ENCODE measurements at places on chromosomes 7 and 10. TPM values are rescaled to one million over a fixed set of nuclear protein-coding genes. Genes with fewer than 3 reads are reported as not detected.

ENTPD1 gene
- 0.17 TPM for total RNA-seq

SKAP2 gene
- 19.8 TPM for total RNA-seq

- DNase-seq: no peak
Observed at GRCh38 chr10:118204292-118204943, 137.7 kb downstream of the FAM204A start.

GRCh38 chr10:73646598-73647041, 5.3 kb upstream of the MYOZ1 start:
- DNase-seq: no peak

GRCh38 chr7:44308596-44309270, 16.7 kb downstream of the CAMK2B start:
- DNase-seq: no peak

DNA sequence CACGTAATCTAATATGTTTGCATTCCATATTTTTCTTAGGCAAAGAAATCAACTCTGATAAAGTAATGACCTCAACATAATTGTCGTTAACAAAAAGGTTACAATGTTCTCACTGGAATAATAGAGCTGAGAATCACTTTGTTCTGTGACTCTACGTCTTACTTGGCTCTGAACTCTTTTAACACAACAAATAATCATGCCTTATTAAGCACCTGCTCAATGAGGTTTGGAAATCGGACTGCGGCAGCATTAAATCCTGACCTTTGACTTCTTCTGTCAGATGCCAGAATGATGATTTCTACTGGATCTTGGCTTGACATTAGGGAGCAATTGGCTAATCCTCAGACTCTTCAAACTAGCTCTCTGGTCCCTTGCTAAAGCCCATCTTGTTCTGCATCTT, 233.6 kb downstream of the SEMA3D start:
- DNase-seq: no peak

UCMA gene
- not detected for total RNA-seq

CDK1 gene
- total RNA-seq: 49.3 TPM

GRCh38 chr10:111298031-111298430, 221.2 kb downstream of the ADRA2A start:
- no peak for DNase-seq

ENO4 gene
- not detected for total RNA-seq

DNA sequence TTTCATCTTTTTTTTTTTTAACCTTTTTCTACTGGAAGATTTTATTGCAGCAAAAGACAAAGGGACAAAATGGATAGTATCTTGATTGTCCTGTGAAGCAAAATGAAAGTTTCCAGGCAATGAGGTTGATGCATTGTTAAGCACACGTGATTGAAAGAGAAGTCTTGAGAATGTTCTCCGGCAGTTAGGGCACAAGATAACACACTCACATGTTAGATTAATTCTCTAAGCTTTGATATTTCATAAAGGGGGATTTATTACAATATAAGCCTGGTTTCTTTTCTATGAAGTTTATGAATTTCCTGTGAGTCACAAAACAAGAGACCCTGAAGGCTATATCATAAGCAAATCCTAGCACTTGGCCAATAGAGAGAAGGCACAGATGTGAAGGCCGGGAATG, 93.4 kb upstream of the ARMC3 start:
- no peak for DNase-seq

GRCh38 chr10:8594176-8594575, 539.7 kb downstream of the GATA3 start:
- DNase-seq: peak; percentile 98

- no peak for DNase-seq
Observed at GRCh38 chr10:75014516-75015230, 96.8 kb upstream of the SAMD8 start.

GRCh38 chr7:755413-755805, 28.3 kb upstream of the PRKAR1B start:
- DNase-seq: no peak

DNA sequence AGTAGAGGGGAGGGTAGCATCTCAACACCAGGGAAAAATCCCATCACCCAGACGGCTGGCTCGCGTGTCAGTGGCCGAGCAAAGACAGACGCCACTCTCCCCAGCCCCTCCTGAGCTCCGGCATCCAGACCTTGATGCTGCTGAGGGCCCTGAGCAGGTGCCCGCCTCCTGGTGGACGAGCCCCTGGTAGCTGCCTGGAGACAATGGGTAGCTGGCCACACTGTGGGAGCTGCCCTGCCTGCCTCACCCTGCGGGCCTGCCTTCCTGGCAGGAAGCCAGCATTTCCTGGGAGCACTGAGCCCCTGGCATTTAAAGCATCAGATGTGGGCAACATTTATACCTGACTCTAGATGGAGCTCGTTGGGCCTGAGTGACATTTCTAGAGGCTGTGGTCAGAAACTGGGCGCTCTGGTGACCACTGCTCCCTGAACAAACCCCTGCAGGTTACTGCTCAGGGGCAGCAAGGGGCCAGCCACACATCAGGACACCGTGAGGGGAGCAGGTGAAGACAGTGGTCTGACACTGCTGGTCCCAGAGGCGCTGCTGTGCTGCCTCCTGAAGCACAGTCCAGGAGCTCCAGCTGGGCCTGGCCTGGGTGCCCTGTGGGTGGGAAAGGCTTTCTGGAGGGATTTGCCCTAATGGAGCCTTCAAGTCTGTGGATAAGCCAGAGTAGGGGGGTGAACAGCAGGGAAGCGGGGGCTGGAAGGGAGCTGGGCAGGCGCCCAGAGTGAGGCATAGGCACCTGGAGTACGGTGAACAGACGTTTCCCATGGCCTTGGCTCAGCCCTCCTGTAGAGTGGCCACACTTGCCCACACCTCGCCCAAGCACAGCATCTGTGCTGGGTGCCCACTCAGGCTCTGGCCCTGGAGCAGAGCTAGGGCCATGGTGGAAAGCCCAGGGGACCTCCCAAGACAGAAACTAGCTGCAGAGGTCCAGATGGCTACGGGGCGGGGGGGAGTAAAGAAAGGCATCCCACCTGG, 138.7 kb downstream of the MAPK8 start:
- DNase-seq: peak; percentile 32

- peak; percentile 57 for DNase-seq
Observed at GRCh38 chr7:17444673-17445072, 146.2 kb downstream of the AHR start.

DNA sequence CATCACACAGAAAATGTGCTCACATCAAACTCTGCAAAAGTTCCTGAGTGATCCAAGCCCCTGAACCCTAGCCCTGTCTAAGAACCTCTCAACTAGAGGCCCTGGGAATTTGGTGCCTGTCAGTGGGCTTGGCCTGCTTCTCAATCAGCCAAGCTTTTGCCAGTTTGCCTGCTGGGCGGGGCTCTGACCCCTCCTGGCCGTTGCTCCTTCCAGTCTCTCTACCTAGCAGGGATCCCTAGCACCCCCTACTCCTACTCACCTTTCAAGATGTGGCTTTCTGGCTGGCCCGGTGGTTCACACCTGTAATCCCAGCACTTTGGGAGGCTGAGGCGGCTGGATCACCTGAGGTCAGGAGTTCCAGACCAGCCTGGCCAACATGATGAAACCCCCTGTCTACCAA, 2.1 kb downstream of the KLRG2 start:
- DNase-seq: no peak

KLF14 gene
- total RNA-seq: not detected

- peak; percentile 14 for DNase-seq
Observed at GRCh38 chr7:31418928-31419327, 78.4 kb upstream of the NEUROD6 start.

- peak; percentile 39 for DNase-seq
Observed at GRCh38 chr7:132580717-132581285, 4.5 kb upstream of the PLXNA4 start.

DNA sequence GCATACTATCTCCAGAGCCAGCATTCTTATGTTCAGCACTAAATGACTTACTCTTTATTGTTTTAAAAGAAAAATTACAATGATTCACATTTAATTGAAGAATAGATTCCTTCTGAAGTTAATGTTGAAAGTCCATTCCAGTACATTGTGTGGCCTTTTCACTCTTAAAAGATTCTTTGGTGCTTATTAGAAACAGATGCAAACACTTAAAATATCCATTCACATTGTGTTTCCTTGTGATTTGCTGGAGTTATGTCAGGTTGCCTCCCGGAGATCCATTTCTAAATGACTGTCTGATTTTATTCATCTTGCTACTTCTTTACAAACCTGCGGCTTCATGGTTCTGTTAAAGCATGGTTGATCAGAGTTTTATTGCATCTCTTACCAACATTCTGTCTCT, 152.8 kb downstream of the FOXP2 start:
- DNase-seq: no peak

GRCh38 chr10:35185260-35186034, 58.8 kb downstream of the CREM start:
- DNase-seq: no peak

Data from mammary epithelial cell (primary cell).